ENCODE measurements at places on chromosomes 13 and 19.

GRCh38 chr13:97567510-97568243 lies 133.7 kb downstream of the RAP2A start:
- DNase-seq = no peak

- DNase-seq = no peak
Observed at GRCh38 chr13:78183732-78184131, 265.1 kb upstream of the EDNRB start.

GRCh38 chr19:35168196-35168595 lies 13.7 kb downstream of the FXYD5 start:
- DNase-seq = no peak

GRCh38 chr13:28411831-28412353 lies 83.0 kb downstream of the FLT1 start:
- DNase-seq = no peak

DNA sequence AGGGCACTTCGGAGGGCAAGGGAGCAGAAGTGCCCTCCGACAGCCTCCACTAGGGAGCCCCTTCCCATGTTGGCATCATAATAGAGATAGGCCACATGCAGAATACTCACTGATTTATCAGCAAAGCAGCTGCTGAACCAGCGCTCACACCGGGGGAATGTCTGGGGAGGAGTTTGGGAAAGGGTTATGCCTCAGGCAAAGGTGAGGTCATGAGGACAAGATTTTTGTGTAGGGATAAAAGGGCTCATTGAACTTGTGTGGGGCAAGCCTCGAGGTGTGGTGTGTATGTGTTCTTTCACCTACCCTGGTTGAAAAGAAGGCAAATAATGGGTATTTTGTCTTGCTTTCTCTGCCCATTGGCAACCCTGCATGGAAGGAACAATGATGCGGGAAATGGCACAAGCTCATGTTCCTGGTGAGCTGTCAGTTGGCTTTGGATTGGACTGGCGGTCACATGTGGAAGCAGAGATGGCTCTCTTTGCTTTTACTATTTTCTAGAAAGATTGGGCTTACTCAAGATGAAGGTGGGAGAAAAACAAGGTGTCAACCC lies 39.1 kb upstream of the SLC7A9 start:
- no peak for DNase-seq

DNA sequence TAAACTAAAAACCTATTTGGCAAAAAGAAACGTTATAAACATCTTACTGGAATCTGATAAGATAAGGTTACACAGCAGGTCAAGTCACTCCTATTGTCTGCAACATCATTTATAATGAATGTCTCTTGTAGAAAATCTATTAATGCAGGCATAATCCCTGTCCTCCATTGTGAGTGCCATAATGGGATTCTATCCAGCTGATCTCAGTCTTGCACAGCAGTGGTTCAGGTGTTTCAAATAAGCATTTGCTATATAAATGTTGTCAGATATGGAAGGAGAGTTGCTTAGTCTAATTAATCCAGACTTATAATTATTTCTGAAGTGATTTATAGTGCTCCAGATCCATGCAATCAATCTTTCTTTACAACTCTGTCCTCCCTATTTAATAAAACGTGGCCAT lies 186.5 kb upstream of the ATXN8OS start:
- DNase-seq = no peak

GRCh38 chr19:4012092-4012974 lies 4.8 kb downstream of the PIAS4 start:
- no peak for DNase-seq

GRCh38 chr13:50353651-50354415 lies 338.6 kb downstream of the KCNRG start:
- DNase-seq = no peak

DNA sequence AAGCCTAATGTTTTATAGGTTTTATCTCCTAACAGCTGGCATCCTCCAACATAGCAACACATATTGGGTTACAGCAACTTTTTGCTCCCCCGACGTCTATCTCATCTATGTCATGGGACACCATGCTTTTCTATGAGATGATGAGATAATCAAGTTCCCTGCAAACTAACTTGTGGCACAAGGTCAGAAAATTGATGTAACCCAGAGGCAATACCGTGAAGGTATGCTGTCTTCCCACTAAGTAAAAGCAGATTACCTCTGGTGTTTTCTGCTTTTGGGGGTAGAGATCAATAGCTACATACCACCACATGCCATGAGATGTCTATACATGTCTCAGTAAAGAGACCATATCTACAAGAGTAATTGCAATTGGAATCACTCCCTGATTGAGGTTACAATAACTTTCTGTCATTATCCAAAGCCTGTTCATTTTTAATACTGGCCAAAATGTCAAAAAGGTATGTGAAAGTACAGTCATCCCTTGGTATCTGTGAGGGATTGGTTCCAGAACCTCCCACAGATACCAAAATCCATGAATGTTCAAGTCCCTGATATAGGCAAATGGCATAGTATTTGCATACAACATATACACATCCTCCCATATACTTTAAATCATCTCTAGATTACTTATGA lies 131.3 kb downstream of the CYSLTR2 start:
- DNase-seq = no peak

- peak; percentile 1 for DNase-seq
Observed at GRCh38 chr13:109569958-109570711, 216.2 kb downstream of the IRS2 start.

DNA sequence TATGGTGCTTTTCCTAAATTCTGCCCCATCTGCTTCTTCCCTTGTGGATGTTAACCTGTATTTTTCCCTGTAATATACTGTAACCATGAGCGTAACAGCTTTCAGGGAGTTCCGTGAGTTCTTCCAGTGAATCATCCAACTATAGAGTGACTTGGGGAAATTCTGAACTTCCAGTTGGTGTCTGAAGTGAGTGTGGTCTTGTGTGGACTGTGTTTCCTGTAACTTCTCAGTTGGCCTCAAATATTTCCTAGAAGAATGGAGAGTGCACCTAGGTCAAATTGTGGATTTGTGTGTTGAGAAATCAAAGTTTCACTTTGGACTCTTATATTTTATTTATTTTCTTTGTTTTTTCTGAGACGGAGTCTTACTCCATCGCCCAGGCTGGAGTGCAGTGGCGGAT lies 11.0 kb upstream of the ZNF766 start:
- DNase-seq = no peak

DNA sequence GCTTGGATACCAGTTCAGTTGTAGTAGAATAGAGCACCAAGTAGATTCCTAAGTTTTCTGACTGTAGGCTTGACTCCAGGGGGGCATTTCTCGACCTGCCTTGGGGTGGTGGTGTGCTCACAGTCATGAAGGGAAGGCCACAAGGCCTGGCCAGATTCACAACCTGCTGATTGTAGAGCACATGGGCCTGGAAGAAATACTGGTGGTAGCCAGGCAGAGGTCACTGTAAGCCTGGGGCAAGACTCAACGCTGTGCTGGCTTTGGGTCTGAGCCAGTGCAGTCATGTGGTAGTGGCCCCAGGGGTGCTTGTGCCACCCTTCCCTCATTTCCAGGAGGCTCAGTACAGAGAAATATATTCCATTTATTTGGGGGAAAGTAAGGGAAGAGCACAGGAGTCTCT lies 832.3 kb upstream of the SLC10A2 start:
- DNase-seq = no peak

- no peak for DNase-seq
Observed at GRCh38 chr19:53540091-53540490, 2.1 kb downstream of the ZNF331 start.

DNA sequence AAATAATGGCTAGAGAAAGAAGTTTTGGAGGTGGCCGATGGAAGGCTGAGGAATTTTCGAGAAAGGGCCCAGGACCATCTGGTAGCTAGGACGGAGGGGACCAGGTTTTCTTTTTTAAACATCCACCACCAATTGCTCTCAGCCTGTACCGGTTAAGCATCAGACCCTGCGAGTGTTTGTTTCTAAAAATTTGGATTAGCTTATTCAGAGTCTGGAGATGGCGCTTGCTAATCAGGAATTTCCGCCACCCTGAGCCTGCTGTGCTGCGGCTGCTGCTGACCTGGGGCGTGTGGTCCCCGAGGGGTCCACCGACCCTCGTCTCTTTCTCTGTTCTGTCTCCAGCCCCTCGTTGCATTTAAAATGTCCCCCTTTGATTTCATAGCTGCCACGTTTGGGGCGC lies 2.0 kb downstream of the UHRF1 start:
- no peak for DNase-seq

GRCh38 chr19:19548915-19549759 lies 11.1 kb downstream of the CILP2 start:
- DNase-seq = no peak

- DNase-seq = no peak
Observed at GRCh38 chr13:112229992-112230872, 145.9 kb upstream of the SPACA7 start.

GRCh38 chr19:47144630-47145029 lies 14.0 kb downstream of the SAE1 start:
- no peak for DNase-seq

DNA sequence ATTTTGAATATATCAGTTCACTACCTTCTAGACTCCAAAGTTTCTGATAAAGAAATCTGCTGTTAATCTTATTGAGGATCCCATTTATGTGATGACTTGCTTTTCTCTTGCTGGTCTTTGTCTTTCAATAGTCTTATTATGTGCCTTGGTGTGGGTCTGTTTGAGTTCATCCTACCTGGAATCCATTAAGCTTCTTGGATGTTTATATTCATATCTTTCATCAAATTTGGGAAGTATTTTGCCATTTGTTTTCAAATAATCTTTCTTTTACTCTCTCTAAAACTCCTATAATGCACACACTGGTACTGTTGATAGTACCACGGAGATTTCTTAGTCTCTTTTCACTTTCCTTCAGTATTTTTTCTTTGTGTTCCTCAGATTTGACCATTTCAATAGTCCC lies 24.2 kb upstream of the COG6 start:
- no peak for DNase-seq

DNA sequence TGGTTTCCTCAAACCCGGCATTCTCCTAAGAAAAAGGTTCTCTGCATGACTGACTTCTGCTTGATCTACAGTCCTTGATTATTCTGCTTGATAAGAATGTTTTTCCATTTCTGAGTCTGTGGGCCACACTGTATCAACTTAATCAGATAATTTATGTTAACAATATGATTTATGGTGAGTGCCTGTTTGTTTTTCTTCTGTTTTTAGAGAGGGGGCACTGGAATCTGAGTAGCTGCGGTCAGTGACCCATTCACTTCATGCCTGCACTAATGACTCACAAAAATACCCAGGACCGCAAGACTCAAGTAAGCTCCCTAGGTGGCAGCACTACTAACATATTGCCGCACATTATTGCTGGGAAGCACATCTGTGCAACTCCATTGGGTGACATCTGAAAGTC lies 542.3 kb upstream of the ATXN8OS start:
- no peak for DNase-seq

DNA sequence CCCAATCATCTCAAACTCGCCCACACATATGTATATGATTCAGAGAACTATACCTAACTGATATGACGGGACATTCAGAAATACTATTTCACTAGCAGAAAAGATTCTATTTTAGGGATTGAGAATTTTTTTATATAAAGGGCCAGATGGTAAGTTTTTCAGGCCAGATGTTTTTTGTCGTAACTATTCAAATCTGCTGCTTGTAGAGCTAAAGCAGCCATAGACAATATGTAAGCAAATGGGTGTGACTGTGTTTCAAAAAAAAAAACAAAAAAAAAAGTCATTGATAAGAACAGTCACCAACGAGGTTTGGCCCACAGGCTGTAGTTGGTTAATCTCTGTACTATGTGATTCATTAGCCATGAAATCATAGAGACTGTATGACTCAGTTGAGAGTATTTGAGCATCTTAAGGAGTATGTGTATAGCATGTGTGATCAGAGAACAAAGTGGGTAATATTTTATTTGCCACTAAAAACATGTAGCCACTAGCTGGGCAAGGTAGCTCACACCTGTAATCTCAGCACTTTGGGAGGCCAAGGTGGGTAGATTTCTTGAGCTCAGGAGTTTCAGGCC lies 2724.7 kb downstream of the PCDH9 start:
- no peak for DNase-seq

DNA sequence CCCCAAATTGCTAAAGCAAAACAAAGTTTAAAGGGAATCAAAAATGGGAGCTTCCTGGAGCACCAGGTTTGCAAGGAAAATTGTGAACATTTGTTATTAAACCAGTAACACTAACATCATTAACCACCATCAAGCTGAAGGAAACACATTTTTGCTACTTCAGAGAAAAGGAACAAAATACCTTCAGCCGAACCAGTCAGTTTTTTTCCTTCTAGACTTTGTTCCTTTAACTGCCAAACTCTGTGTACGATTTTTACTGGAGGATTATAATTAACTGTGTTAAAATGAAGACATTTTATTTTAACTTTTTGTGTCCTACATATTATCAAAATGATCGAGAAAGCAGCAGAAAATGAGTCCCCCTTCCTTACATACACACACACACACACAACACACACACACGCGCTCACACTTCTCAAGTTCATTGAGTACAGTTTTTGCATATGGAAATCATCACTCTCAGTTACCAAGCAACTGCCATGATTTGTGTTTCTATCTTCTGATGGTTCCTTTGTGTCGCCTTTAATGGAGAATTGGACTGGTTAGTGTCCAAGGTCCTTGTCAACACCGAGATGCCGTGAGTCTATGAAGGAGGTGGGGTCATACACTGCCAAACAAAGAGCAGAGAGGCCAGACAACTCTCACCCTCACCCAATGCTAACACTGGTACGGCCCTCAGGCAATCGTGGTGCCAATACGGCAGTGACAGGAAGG lies 9.8 kb upstream of the SERP2 start:
- no peak for DNase-seq

- DNase-seq = no peak
Observed at GRCh38 chr13:34277936-34278335, 460.0 kb downstream of the RFC3 start.

- DNase-seq = peak; percentile 30
Observed at GRCh38 chr19:2578901-2579677, 103.2 kb downstream of the GADD45B start.

DNA sequence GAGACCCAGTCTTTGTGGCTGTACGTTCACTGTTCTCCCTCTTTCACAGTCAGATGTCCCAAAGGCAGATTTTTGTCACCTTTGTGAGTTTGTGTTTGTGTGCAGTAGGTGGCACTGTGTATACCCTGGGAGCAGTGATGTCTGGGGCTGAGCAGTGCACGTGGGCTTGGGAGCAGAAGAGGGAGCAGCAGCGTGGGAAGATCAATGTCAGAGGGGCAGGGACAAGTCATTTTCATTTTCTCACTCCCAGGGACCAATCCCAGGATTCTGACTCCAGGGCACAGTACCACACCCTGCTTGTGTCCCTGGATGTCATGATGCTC lies 2.0 kb upstream of the PSG6 start:
- no peak for DNase-seq

- no peak for DNase-seq
Observed at GRCh38 chr13:75645141-75645540, 9.0 kb downstream of the LMO7 start.

- no peak for DNase-seq
Observed at GRCh38 chr13:60662595-60662994, 265.6 kb downstream of the TDRD3 start.

- no peak for DNase-seq
Observed at GRCh38 chr13:25085125-25085742, 10.7 kb upstream of the PABPC3 start.

- no peak for DNase-seq
Observed at GRCh38 chr19:55068950-55069864, 6.3 kb upstream of the RDH13 start.

- DNase-seq = no peak
Observed at GRCh38 chr19:50632151-50632835, 7.4 kb downstream of the SYT3 start.

All from stimulated activated CD8-positive, alpha-beta memory T cell treated with anti-CD3 and anti-CD28 coated beads, Interleukin-15, amount 100 ng/mL, for 1 hour (primary cell).